ENCODE measurements at places on chromosomes 2 and 18. TPM values are rescaled to one million over a fixed set of nuclear protein-coding genes. Genes with fewer than 3 reads are reported as not detected.

- no peak overlapping the region for H3K27ac ChIP-seq
- DNase-seq: peak; percentile 1
- no peaks in the 10 kb centered on the region for H3K36me3 ChIP-seq
- H3K4me1 ChIP-seq: peaks cover 31% of the 10 kb centered on the region
- H3K27me3 ChIP-seq: no peaks in the 10 kb centered on the region
Measured at GRCh38 chr18:48797841-48798255, 152.9 kb downstream of the SMAD7 start.

GRCh38 chr2:174635015-174635593, 37.5 kb upstream of the WIPF1 start:
- peak overlapping the region; percentile 99 for H3K27ac ChIP-seq
- peaks cover 34% of the 10 kb centered on the region for H3K36me3 ChIP-seq
- DNase-seq: no peak
- H3K4me3 ChIP-seq: peak overlapping the region; percentile 91
- no peaks in the 10 kb centered on the region for H3K27me3 ChIP-seq

GRCh38 chr2:37555457-37555856, 116.0 kb downstream of the CDC42EP3 start:
- no peak overlapping the region for H3K27ac ChIP-seq
- H3K4me1 ChIP-seq: peaks cover 4% of the 10 kb centered on the region
- H3K36me3 ChIP-seq: no peaks in the 10 kb centered on the region
- peak; percentile 19 for DNase-seq
- no peaks in the 10 kb centered on the region for H3K27me3 ChIP-seq

The GPAT2 gene
- 12.6 TPM for total RNA-seq
